ENCODE measurements at places on chromosomes 1 and 21.

GRCh38 chr1:166080277-166080966 is 86.4 kb downstream of the FAM78B start:
- no peak for DNase-seq

- DNase-seq, result no peak
Measured at GRCh38 chr1:43134068-43134467, 38.0 kb downstream of the EBNA1BP2 start.

DNA sequence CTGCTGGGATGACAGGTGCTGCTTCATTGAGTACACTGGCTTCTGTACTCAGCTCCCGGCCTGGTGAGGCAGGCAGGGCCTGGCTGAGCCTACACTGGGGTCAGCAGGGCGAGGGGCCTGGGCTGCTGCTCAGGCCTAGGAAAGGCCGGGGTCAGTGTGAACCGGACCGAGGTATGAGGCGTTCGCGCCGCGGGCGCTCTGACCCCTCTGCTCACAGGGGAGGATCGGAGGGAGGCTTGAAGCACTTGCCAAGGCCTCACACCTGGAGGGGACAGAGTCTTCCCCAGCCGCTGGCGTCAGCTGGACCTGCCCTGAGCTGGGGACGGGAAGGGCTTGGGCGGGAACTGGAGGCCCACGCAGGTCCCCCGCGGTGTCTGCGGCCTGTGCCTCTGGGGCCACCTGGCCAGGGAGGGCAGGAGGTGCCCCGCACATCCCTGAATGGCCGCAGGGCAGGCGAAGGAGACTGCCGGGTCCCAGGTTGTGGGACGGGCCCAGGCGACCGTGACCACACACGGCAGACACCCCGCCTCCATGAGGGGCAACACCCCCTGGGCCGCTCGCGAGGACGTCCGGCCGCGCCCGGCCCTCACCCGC is 466 bp downstream of the PEX10 start:
- DNase-seq, result no peak

DNA sequence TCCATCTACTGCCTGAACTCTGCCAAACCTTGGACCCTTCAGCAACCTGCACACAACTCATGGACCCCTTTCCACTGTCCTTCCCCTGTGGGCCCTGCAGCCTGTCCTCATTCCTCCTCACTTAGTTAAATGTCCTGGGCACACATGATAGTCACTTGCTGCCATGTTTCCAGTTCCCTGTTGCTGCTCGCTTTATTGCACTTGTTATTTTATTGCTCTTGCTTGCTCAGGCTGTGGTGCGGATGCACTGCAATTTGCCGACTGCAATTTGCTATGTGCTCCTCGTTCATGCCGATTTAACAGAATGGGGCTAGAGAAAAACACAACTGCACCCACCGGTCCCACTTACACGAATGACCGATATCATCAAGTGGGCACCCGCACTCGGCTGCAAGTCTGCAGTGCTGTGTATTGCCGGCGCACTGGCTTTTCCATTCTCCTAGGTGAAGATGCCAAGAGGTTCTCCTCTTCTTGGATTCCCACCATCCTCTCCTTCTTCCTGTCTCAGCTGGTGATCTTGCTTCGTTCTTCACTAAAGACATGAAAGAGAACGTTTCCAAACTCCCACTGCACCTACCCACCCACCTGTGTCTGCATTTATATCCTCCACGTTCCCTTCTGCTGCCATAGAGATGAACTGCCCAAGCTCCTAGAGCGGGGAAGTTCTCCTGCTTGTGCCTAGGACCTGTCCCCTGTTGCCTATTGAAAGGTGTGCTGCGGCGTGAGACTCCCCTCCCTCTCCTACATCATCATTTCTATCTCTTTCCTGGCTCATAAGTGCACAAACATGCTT is 45.4 kb upstream of the B3GALT5 start:
- DNase-seq, result no peak

- no peak for DNase-seq
Measured at GRCh38 chr1:186178426-186179043, 196.5 kb downstream of the TPR start.

GRCh38 chr1:9402256-9402616 is 109.5 kb downstream of the SPSB1 start:
- DNase-seq, result no peak

DNA sequence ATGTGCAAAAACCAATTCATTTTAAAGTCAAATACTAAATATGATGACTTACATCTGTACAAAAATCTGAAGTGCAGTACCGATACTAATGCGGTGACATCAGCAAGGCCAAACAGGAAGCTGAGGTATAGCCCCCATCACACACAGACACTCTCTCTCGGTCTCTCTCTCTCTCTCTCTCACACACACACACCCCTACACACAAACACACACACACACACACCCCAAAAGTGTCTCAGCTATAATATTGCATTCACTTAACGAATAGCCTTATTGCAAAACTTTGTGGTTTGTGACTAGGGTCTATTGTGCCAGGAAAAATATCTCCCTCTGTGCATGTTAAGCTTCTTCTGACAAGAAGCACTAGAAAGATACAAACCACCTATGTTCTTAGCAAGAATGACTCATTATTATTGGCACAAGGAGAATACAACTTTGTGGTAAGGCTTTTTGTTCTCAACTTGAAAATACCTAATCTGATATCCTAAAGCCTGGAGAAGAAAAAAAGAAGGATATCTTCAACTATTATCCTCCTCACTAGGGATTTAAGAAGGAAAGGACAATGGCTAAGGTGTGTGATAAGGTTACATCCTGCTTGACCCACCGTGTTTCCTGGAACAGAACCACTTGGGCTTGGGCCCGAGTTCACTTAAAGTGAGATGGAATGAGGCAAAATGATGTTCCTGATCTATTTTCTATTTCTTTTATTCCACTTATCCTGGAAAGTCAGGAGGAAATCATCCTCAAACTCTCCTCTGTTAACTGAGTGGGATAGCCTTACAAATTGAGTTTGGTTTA is 107.1 kb downstream of the NIBAN1 start:
- DNase-seq, result no peak

DNA sequence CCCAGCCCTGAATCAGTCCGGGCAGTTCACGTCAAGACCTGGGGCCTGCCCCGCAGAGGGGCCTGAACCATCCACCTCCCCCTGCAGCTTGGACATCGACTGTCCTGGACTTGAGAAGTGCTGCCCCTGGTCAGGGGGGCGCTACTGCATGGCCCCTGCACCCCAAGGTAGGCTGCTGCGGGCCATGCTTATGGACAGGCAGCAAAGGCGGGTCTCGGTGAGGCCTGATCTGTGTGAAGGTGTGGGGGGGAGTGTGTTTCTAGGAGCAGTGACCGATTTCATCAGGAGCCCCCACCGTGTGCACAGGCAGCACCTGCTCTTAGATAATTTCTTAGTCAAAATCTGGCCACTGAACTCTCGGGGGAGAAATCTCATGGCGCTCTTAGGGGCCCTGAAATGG is 13.0 kb downstream of the UMODL1 start:
- DNase-seq, result peak; percentile 38

GRCh38 chr1:110337704-110338308 is 1.4 kb upstream of the RBM15 start:
- peak; percentile 45 for DNase-seq

DNA sequence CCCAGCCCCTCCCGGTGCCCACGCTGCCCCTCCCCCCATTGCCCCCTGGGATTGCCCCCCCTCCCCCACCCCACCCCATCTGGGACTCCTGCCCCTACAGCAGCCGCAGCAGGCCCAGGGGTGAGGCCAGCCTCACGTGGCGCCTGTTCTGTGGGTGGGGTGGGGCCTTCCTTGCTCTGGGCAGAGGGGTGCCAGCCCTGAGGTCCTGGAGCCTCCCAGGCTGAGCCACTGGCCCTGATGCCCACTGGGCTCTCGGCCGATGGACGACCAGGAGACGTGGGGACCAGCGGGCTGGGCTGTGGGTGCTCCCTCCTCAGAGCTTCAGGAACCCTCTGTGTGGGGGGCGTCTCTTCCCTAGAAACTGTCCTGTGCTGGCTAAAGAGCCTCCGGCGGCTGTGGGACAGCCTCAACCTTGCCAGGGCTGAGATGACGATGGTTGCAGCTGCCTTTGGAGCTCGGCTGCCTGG is 5.8 kb upstream of the C1orf159 start:
- no peak for DNase-seq

DNA sequence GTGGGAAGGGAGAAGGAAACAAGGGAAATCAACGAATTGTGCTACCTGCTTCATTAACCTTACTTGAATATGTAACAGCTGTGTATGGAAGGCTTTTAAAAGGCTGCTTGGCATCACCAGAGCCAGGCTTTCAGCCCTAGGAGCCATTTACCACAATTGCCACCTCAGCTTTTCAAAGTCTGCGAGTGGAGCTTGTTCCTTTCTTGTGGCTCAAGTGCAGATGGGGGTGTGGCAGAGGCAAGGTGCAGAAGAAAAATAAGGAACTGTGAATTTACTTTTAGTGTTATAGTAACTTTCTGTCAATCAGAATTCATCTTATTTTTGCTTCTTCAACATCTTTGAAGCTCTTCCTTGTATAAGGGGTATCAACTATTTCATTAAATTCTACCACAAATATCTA is 17.6 kb downstream of the CLCA2 start:
- no peak for DNase-seq

- DNase-seq, result no peak
Measured at GRCh38 chr1:98288494-98288893, 367.7 kb upstream of the DPYD start.

GRCh38 chr21:25885880-25886279 is 151.1 kb downstream of the GABPA start:
- no peak for DNase-seq

DNA sequence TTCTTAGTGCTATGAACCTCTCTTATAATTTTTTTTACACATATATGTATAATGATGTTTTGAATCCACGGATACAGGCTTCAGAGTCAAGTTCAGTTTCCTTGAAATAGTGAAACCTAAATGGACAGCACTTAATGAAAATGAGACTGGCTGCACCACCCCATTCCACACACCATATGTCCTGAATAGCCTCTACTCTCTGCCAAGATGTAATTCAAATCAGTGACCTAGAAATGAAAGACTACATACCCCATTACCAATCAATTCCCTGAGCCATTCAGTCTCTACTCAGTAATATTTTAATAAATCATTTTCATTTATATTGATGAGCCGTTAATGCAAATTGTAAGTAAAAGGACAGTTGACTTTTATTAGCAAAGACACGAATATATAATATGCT is 614.9 kb upstream of the TMPRSS15 start:
- DNase-seq, result no peak

DNA sequence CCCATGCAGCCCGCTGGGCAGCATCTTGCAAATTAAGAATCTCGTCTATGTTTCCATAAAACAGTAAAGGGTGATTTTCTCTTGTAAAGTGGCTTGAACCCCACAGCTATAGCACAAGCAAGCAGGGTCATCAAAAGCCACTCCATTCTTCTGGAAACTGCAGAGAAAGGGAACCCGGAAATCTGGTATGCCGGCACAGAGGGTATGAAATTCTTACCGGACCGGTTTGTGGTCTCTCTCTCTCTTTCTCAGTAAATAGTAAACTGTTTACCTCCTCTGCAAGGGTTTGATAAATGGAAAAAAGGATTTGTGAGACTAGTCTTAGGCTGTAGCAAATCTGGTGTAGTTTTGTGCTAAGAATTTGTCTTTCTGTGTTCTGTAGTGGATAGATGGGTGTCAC is 2.7 kb upstream of the ADSS2 start:
- no peak for DNase-seq

GRCh38 chr1:3215198-3216014 is 146.4 kb downstream of the PRDM16 start:
- no peak for DNase-seq

DNA sequence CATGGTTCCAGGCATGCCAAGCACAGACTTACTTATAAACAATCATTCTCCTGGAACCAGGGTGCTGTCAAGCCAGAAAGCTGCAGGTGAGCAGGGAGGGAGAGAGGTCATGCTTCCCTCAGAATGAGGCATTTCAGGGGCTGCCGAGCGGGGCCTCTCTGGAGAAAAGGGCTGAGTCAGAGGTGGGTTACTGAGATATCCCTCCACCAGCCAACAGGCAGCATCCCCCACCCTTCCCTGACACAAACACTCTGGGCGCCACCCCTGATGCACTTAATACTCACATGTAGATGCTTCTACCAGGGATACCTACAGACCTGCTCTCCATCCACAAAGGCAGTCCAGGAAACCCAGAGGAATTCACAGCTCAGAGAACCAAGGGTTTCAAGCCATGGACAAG is 13.1 kb downstream of the STK40 start:
- DNase-seq, result no peak

Measured in heart left ventricle (tissue), 16 donors.